ENCODE measurements at places on chromosomes 12 and 14.

- no peak for DNase-seq
Measured at GRCh38 chr12:32379667-32380066, 19.7 kb upstream of the FGD4 start.

- no peak for DNase-seq
Measured at GRCh38 chr12:46718495-46718894, 107.3 kb downstream of the SLC38A4 start.

DNA sequence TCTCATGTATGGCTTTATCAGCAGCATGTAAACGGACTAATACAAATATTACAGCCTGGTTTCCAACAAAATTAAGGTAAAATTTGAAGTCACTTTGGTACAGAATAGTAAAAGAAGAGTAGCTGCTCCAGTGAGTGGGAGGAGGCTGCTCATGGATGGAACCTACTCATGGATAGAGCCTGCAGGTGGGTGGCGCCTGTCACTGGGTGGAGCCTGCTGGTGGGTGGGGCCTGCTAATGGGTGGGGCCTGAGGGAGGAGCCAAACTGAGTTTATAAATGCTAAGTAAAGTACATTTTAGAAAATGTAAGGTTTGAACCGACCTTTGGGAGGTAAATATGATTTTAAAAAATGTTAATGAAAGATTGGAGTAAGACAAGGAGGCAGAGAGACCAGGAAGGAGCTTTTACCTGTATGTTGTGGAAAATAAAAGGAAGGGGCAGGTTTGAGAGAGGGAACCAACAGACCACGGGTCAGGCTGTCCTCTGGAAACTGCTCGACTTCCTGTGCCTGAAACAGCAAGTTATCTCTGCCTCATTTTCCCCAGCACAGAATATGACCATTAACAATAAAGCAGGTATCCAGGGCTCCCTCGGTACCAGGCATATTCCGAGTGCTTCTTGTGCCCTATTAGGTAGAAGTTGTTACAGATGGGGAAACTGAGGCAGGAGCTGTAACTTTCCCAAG is 55.9 kb upstream of the SEL1L start:
- DNase-seq, result no peak

GRCh38 chr14:98714626-98715425 is 557.2 kb downstream of the BCL11B start:
- no peak for DNase-seq

GRCh38 chr12:70617450-70617849 is 19.8 kb downstream of the PTPRB start:
- DNase-seq, result no peak

- DNase-seq, result no peak
Measured at GRCh38 chr12:108326254-108326750, 12.8 kb downstream of the CMKLR1 start.

DNA sequence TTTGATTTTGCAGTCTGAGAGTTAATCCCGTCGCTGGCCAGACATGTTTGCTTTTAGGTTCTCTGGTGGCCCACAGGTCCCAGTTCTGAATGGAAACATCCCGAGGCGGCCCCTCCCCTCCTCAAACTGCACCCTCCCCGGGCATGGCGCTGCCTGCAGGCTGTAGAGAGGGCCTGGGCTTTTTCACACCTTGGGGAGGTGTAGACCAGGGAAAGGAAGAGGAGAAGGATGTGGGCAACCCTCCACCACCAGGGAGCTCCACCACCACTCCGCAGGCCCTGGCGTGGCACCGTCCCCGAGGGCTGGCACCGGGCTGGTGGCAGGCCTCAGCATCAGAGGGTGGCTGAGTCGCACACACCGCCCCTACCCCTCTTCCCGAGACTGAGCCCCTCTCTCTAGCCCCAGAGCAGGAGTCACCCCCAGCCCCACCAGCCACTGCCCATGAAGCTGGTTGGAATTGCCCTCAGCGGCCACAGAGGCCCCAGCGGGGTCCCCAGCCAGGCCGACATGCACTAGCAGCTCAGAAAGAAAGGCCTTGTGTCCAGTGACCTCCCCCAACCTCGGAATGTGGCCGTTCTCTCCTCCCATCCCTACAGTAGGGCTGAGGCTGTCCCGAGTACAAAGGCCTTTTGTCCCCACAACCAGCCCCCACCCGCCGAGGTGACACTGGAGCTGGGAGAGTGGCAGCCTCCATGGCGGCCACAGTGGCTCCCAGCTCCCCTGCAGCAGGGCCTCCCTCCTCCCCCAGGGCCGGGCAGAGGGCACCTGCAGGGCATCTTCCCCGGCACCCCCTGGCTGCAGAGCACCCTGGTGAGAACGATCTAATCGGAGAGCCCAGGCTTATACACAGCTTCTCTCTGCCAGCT is 23.5 kb upstream of the INF2 start:
- DNase-seq, result no peak

DNA sequence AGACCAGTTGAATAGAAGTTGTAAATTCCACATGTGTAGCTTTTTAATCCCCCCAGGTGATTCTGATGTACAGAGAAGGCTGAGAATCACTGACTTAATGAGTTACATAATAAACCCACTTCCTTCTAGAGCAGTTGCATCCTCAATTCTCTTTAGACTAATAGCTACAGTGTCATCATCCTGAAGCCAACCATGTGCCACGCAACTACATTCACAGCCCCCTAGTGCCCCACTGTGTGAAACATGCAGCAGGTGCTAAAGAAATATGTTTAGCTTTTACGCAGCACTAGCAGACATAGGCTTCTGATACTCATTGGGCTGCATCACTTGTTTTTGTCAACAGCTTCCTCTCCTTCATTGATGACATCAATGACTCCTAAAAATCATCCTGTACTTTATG is 1168.3 kb downstream of the BCL11B start:
- DNase-seq, result no peak

- DNase-seq, result no peak
Measured at GRCh38 chr12:24198070-24198469, 248.6 kb upstream of the SOX5 start.

DNA sequence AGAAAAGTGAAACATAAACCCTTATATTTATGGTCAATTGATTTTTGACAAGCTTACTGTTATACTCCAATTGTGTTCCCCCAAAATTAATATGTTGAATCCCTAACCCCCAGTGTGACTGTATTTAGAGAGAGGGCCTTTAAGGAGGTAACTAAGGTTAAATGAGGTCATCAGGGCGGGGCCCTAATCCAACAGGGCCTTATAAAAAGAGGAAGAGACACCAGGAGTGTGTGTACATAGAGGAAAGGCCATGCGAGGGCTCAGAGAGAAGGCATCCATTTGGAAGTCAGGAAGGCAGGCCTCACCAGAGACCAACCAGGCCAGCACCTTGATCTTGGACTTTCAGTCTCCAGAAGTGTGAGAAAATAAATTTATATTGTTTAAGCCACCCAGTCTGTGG is 6.5 kb upstream of the VTI1B start:
- DNase-seq, result peak; percentile 88

DNA sequence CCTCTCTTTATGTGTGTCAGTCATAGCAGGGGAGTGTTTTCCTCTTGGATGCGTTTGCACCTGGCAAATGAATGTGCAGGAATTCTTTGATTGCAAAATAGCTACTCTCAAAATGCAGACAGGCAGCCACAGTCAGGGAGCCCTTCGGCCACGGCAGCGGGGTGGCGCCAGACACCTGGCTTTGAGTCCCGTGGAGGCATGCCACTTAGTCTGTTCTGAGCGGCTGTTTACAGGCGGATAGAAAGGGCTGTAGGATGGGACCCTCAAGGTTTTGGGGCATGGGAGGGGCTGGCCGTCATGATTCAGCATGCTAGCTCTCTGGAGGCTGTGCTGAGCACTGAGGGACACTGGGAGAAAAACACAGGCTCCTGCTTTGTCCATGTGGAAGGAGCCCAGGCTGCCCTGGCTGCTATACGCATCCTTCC is 117.1 kb downstream of the SLC25A47 start:
- DNase-seq, result peak; percentile 48

DNA sequence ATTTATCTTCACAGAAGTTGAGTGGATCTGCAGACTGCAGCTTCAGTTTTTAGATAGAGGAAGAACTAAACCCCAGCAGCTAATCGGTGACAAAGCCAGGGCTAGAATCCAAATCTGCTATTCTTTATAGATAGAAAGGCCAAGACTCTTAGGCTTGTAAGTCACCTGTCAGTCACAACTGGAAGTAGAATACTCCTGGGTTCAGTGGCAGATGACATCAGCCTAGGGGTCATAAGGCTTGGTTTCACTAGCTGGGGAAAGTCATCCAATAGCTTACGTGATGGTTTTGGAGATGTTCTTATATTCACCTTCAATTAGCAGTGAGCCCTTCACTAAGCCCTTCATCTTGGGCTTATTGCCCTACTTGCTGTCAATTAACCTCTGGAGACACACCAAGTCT is 93.4 kb downstream of the APAF1 start:
- no peak for DNase-seq

DNA sequence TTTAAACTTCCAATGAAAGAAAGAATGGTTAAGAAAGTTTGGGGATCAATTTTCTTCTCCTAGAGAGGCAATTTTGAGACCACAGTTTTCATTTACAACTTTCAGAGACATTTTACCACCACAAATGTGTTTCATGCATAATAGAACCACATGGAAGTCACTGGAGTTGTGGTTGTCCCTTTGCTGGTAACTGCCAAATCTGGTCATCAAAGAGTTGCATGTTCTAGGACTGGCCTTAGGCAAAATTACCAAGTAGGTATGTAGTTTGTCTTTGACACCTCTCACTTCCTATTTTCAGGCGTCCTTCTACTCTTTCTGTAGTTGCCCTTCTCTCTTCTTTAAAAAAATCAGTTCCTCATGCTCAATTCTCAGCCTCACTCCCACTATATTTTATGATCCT is 54.3 kb upstream of the TMX1 start:
- DNase-seq, result peak; percentile 32

GRCh38 chr14:62130441-62130840 is 368.2 kb downstream of the SNAPC1 start:
- DNase-seq, result no peak

GRCh38 chr12:108572166-108572790 is 9.9 kb downstream of the ISCU start:
- no peak for DNase-seq

DNA sequence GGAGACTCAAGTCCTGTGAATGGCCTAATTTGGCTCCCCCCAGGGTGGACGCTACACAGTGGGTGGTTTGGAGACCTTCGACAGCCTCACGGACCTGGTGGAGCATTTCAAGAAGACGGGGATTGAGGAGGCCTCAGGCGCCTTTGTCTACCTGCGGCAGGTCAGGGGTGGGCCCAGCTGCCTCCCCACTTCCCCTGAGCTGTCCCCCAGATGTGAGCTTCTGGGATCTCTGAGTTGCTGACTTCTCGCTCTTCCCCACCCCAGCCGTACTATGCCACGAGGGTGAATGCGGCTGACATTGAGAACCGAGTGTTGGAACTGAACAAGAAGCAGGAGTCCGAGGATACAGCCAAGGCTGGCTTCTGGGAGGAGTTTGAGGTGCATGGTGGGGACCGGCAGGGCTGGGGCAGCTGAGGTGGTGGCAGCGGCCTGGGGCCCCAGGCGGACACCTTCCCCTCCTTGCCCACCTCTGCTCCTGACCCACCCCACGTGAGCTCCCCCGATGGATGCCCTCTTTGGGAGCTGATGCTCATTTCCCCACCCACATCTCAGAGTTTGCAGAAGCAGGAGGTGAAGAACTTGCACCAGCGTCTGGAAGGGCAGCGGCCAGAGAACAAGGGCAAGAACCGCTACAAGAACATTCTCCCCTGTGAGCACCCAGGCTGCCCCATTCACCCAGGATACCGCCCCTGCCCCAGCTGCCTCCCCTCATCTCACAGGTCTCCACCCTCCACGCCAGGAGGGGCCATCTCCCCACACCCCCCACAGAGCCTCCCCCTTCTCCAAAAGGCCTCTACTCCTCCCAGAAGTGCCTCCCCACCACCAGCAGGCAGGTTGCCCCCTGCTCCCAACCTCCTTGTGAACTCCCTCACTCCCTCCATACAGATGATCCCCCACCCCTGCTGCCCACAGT is 4.2 kb downstream of the PTPN6 start:
- no peak for DNase-seq

GRCh38 chr12:47218191-47218654 is 138.5 kb upstream of the AMIGO2 start:
- no peak for DNase-seq

GRCh38 chr12:91222746-91223145 is 40.1 kb upstream of the DCN start:
- no peak for DNase-seq

DNA sequence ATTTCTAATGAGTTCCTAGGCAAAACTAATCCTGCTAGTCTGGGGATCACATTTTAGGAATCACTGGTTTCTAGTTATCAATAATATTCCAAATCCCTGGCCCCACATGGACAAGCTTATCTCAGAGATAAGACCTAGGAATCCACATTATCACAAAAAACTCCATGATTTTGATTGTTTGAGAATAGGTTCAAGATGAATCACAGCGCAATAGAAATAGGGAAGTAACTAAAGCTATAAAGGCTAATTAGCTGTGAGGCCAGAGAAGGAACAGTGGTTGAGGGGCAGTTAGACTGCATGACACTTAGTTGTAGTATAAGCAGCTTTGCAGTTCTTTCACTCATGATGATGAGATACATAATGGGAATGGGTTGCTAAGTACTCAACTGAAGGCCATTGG is 13.1 kb upstream of the ATP5F1B start:
- peak; percentile 75 for DNase-seq

GRCh38 chr12:70788774-70789173 is 131.8 kb downstream of the PTPRR start:
- DNase-seq, result no peak

DNA sequence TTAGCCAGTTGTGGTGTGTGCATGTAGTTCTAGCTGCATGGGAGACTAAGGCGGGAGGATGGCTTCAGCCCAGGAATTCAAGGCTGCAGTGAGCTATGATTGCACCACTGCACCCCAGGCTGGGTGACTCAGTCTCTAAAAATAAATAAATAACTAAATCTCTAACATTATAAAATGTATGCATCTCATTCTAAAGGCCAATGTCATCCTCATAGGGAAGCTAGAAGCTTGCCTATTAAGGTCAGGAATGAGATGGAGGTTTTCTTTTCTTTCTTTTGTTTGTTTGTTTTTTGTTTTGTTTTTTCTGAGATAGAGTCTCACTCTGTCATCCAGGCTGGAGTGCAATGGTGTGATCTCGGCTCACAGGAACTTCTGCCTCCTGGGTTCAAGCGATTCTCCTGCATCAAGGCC is 48.8 kb upstream of the PAPLN start:
- peak; percentile 18 for DNase-seq

DNA sequence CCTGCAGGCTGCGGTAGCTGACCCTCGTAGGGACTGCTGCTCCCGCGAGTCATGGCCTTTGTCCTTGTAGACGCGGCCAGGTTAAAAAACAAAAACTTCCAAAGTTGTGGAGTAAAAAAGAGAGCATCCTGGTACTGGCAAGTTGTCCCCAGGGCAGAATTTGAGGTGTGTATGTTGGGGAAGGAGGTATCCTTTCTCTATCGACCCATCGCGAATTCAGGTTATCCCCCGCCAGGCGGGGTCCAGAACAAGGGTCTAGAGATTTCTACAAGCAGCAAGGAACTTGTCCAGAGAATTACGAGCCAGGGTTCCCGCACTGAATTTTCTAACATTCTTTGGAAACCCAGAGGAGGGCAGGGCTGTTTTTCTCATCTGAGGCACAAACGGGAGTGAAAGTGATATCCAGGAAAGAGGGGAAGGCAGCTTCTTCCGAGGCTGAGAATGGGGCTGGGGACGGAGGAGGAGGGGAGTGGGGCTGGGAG is 16.3 kb downstream of the TBX3 start:
- no peak for DNase-seq
